ENCODE measurements at places on chromosomes 6 and 20.

GRCh38 chr6:122049341-122049740 lies 350.1 kb upstream of the HSF2 start:
- no peak for DNase-seq

DNA sequence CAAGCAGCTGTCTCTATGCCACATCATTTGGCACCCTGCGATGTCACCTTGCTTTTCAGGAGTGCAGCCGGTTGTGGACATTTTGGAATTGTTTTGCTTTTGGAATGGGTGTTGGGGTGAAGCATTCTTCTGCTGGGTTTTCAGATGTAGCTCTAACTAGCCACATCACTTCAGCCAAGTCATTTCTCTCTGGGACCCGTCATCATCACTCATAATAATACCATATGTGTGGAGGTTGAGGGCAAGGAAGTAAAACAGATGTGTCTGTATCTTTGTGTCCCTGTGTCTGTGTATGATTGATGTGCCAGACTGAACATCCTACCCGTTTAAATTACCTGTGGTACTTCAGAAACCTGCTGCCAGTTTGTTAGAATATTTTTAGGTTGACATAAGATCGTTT lies 49.5 kb upstream of the TULP4 start:
- DNase-seq, result no peak

DNA sequence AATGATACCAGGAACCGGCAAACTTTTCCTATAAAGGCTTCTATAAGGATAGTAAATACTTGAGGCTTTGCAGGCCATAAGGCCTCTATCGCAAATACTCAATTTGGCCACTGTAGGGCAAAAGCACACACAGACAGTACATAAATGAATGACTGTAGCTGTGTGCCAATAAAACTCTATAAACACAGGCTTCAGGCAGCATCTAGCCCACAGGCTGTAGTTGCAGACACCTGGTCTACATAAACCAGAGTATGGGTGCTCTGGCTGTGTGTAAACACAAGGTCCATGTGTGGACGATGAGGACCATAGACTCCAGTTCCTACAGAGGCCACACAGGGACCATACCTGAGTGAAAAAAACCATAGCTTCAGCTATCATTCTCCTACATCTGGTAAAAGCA lies 52.2 kb downstream of the ZMYND8 start:
- DNase-seq, result no peak

DNA sequence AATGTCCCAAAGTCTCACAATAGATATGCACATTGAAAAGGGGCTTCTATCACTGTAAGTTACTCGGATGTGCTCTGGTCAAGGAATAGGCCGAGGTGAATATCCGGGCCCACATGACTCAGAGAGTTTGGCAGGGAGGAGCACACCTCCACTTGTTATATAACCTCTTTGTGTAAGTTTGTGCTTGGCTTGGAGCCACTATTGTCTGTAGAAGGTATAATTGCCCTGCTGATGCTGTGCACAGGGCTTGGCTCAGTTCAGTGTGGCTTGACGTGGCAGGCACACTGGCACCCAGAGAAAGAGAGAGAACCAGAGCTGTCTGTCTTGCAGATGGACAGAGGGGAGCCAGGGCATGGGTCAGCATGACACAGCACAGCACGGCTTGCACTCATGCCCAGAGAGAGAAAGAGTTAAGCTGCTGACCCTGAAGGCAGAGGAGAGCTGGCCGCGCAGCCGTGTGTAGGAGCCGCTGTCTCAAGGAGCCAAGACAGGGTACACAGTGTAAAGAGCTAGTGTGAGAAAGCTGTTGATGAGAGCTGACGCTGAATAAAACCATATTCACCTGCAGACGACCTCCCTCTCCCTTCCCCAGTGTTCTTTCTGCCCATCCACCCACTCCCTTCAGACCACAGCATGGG lies 482.5 kb downstream of the C6orf118 start:
- no peak for DNase-seq

All from aorta (tissue), 5 donors.